ENCODE measurements at places on chromosomes 16 and 17.
A peak's percentile ranks its signal among the peaks of the same experiment; 100 is the strongest.

- no peak for DNase-seq
Observed at GRCh38 chr17:38619451-38619795, 13.7 kb upstream of the SRCIN1 start.

GRCh38 chr17:39094607-39095308 lies 56.7 kb downstream of the PLXDC1 start:
- DNase-seq: peak; percentile 20

DNA sequence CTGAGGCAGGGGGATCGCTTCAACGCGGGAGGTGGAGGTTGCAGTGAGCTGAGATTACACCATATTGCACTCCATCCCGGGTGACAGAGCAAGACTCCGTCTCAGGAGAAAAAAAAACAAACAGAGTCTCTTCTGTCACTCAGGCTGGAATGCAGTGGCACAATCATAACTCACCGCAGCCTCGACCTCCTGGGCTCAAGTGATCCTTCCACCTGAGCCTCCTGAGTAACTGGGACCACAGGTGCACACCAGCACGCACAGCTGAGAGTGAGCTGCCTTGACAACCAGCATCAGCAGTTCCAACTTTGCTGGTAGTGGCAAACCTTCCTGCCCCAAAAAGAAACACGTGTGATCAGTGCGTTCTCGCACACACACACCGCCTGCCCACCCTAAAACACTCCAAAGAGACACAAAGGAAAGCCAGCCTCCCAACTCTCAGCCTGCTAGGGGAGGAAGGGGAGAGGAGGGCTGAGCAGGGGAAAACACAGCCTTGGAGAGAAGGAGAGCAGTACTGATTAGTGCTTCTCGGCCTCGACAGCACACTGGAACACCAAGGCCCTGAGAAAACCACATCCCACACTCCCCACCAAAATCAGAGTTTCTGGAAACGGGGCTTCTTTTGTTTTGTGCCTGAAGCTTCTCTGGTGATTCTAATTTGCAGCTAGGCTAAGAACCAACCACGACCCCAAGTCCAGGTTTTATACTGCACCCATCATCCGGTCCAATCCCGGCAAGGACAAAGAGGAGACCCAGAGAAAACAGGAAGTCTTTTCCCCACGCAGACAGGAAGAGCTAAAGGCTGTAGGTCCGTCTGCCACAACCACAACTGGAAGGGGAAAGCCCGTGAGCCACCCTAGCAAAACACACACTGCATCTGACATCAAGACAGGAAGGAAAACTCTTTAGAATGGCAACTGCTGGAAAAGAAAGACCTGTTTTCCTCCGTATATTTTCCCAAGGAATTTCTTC lies 28.8 kb downstream of the ZCCHC14 start:
- DNase-seq: peak; percentile 78

DNA sequence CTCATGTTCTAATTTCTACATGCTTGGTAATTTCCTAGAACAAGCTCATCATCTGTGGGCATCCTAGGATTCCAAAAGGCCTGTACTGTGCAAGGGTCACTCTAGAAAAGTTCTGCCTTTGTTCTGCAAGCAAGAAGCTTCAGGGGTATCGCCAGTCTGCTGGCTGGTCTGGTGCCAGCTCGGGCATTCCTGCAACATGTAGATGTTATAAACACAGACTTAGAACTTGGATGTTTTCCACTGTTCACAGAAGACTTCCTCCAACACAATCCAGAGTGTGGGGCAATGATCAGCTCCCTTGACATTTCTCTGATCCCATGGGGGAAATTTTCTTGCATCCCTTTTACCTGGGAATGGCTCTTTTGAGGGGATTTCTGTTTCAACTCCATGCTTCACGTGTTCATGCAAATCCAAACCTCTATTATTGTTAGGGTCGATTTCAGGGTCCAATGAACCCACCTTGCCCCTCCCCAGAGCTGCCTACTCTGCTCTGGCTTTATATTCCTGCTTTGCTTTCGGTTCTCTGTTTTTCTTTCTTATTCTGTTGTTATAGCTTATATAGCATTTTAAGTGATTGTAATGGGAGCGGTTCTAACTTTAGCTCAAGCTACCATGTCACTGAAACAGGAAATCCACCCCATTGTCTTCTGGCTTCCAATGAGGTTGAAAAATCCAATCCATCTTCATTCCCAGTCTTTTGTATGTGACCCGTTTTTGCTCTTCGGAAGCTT lies 25.3 kb downstream of the UBE2O start:
- DNase-seq: peak; percentile 41

GRCh38 chr16:68041783-68042182 lies 18.7 kb downstream of the DUS2 start:
- DNase-seq: no peak

DNA sequence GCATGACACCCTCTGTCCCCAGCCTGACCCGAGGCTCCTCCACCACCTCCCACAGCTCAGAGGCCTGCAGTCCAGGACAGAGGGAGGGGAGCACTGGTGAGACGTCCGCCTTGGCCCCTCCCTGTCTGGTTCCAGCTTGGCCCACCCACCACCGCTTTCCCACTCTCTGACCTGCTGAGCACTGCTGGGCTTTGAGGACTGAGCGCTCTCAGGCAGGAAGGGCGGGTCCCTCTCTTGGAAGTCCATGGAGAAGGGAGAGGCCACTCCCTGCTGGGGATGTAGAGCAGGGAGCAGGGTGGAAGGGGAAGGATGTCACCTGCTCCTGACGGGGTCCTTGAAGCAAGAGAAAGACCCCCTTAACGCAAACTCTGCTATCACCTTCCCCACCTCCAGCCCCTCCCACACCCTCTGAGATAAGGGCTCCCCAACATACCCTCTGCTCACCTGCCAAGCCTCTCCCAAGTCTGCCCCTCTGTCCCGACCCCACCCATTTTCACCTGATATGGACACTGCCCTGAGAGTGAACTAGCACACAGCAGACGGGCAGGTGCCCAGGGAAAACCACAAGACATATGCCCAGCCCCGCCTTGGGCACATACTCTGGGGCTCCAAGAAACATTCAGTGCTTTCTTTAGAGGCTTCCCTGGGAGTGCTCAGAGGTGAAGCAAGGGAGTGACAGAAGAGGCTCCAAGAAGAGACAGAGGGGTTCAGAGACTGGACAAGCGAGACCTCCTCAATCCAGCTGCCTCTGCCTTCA lies 1.4 kb downstream of the OSBPL7 start:
- no peak for DNase-seq

GRCh38 chr17:49370971-49371834 lies 9.2 kb upstream of the ZNF652 start:
- no peak for DNase-seq

DNA sequence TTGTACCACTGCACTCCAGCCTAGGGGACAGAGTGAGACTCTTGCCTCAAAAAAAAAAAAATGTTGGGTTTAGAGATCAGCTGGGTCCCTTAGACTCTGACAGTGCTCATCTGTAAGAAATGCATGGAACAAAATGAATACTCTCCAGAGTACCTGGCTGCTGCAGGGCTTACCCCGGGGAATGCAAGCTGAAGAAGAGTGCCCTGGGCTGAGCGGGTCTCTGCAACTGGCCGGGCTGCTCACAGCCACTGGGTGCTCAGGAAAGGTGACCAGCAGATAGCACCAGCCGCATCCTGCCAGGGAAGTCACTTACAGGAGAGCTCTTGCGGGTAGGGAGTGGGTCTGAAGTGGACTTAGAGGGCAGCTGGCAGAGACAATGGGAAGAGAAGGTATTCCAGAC lies 82.1 kb downstream of the GAS7 start:
- DNase-seq: no peak

GRCh38 chr17:17119106-17119505 lies 76.8 kb downstream of the MPRIP start:
- no peak for DNase-seq

GRCh38 chr16:22190081-22190775 lies 15.8 kb upstream of the EEF2K start:
- peak; percentile 94 for DNase-seq

DNA sequence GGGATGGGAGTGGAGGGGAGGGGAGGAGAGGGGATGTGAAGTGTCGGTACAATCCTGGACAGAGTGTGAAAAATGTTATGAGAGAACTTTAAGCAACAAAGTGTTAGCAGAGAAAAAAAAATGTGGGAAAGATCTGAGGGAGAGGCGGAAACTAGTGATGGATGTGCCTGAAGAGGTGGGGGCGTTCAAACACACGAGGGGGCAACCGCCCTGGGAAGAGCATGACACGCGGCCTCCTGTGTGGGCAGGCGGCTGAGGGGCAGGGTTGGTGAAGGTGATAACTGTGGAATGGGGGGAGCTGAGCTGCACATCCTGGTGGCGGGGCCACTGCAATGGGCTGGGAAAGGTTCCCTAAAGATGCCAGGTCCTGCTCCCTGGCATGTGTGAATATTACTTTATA lies 30.1 kb downstream of the IFT140 start:
- DNase-seq: no peak
